ENCODE measurements at places on chromosomes 1 and 21.

DNA sequence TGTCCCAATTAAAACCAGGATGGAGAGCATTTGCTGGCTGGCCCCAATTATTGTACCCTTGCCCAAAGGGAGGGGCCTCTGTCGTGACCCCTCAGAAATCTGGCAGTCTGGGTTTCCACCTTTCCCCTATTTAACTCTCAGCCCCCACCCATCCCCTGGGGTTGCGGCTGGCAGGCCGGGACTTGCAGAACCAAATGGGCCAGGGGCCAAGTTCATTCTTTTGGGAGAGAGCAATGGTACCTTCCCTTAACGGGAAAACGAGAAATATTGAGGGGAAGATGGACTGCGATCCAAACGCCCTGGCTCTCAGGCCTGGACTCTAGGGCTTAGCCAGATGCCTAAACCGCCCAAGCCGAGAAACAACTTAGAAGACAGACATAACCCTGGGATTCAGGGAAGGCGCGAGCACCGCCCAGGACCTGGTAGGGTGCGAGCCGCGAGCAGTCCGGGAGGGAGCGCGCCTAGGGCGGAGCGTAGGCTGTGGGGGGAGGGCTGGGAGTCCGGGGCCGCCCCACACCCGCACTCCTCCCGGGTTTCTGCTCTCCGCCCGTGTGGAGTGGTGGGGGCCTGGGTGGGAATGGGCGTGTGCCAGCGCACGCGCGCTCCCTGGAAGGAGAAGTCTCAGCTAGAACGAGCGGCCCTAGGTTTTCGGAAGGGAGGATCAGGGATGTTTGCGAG is at the start of gene SLC27A3:
TSS of gene SLC27A3 (plus strand) at position 628 of the 678 bp plus-strand sequence. CDS start 91 bp downstream, outside the sequence.
- DNase-seq: peak; percentile 85

DNA sequence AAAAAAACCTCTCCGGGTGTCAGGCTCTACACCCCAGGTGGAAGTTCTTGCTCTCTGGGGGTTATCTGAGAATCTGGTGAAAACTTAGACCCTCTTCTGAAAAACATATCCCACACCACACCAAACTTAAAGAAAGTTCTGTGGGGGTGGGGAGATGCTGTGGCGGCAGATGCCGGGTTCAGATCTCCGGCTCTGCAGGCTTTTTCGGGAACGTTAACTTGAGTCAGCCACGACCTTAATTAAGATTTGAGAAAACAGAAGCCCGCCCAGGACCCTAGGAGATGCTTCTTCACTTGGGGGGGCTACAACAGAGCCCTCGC is 2.3 kb downstream of the RCC2 start:
- peak; percentile 37 for DNase-seq

DNA sequence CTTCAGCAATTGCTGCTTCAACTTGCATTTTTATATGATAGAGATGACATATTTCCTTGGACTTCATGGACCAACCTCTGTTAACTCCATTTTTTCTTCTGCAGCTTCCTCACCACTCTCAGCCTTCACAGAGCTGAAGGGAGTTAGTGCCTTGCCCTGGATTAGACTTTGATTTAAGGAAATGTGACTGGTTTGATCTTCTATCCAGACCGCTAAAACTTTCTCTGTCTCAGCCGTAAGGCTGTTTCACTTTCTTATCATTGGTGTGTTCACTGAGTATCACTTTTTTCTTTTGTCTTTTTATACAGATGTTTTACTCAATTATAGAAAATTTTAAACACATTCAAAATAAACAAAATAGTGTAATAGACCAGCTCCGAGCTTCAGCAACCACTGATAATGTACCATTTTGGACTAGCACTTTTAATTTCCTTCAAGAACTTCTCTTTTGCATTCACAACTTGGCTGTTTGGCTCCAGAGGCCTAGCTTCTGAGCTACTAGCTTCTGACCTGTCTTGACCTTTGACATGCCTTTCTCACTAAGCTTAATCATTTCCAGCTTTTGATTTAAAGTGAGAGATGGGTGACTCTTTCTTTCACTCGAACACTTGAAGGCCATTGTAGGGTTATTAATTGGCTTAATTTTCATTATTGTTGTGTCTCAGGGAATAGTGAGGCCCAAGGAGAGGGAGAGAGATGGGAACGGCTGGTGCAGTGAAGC is 9.3 kb downstream of the NEK7 start:
- no peak for DNase-seq

- DNase-seq: no peak
Observed at GRCh38 chr1:84872696-84873355, 20.2 kb downstream of the LPAR3 start.

- no peak for DNase-seq
Observed at GRCh38 chr1:66493731-66494130, 40.2 kb upstream of the SGIP1 start.

- no peak for DNase-seq
Observed at GRCh38 chr1:48619539-48619938, 147.5 kb upstream of the SPATA6 start.

DNA sequence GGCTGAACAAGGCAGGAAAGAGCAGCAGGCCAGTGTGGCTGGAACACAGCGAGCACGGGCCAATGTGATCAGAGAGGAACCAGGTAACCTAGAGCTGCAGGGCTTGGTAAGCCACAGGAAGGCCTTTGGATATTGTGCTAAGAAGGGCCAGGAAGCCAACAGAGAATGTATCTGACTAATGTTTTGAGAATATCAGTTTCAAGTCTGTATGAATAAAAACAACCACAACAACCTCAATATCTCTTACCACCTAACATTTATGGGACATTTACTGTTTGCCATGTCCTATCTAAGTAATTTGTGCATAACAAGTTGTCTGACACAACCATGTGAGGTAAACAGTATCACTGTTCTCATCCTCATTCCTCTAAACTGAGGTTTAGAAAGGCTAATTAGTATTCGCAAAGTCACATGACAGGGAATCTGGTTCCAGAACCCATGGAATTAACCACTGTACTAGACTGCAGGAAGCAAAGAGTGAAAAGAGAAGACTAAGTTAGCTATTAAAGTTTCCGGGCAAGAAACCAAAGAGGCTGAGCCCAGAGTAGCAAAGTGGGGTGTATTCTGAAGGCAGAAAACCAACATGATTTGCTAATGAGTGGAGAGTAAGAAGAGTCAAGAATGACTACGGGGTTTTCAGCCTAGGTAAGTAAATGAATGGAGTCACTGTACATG is 38.9 kb downstream of the SPRTN start:
- DNase-seq: no peak

GRCh38 chr1:59577774-59578173 is 237.0 kb upstream of the HOOK1 start:
- DNase-seq: no peak

- DNase-seq: peak; percentile 78
Observed at GRCh38 chr1:203406446-203407045, 55.6 kb upstream of the FMOD start.

DNA sequence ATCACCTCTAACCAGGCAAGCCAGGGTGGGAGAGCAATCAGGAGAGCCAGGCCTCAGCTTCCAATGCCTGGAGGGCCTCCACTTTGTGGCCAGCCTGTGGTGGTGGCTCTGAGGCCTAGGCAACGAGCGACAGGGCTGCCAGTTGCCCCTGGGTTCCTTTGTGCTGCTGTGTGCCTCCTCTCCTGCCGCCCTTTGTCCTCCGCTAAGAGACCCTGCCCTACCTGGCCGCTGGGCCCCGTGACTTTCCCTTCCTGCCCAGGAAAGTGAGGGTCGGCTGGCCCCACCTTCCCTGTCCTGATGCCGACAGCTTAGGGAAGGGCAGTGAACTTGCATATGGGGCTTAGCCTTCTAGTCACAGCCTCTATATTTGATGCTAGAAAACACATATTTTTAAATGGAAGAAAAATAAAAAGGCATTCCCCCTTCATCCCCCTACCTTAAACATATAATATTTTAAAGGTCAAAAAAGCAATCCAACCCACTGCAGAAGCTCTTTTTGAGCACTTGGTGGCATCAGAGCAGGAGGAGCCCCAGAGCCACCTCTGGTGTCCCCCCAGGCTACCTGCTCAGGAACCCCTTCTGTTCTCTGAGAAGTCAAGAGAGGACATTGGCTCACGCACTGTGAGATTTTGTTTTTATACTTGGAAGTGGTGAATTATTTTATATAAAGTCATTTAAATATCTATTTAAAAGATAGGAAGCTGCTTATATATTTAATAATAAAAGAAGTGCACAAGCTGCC is 19.8 kb downstream of the CSF1 start:
- no peak for DNase-seq

- no peak for DNase-seq
Observed at GRCh38 chr1:179340918-179341317, 24.9 kb upstream of the AXDND1 start.

DNA sequence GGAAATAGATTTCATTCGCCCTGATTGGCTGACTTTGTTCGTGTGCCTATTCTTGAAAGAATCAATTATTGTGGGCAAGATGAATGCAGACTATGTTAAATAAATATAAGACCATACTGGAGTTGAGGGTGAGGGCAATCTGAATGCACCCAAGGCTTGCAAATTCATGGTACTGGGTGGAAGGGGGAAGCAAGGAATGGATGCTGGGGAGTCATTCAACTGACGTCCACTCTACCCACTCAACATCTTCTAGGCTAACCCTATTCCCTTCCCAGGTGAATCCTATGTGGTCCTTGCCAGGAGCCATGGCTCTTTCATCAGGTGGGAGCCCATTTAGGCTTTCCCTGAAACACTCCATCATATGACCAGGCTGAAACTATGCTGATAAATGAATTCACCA is 5.7 kb upstream of the CYP4B1 start:
- DNase-seq: no peak

DNA sequence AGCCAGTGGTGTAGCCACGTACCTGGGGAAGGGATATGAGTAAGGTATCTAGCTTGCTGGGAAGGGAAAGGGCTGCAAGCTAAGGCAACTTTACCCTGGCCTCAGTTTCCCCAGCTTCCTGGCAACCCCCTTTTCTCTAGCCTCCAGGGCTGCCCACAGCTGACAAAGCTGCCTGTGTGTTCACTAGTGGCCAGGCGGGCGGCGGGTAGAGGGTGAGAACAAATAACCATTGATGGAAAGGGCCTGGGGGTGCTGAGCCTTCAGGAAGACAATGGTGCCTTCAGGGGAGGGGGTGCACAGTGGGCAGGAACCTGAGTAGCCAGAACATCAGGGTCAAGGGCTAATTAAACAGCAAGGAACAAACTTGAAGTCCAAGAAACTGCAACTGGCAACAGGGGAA is 6.1 kb downstream of the CERS2 start:
- no peak for DNase-seq

DNA sequence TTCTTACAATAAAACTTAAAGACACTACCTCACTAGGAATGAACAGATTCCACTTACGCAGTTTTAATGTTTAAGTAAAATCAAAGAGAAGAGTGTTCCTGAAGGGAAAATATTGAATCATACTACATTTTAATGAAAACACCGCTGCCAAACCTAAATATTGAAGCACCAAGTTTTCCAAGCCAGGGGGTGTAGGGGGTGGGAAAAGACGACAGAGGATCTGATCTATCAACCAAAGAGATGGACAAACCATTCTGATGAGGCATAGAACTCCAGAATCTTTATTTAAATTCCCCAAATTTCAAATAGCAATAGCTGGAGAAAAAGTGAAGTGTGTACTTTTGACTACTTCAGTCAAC is 1.2 kb downstream of the ELK4 start:
- DNase-seq: no peak

DNA sequence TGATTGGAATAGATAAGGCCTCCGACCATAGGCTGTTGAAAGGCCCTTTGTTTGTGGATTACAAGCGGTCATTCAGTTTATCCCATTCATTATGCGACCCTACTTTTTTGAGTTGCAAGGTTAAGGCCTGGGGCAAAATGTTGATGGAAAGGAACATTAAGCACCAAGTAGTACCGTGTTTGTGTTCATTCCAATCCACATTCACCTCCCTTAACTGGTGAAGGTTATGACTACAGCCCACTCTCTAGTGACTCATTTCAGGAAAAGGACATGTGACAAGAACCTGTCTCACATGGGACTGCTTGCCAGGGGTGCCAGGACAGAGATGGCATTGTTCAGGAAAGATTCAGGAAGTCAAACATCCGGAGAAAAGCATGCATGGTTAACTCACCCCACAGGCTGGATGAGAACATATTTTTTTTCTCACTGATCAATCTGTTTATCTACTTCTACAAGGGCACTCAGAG is 81.6 kb downstream of the CD58 start:
- no peak for DNase-seq

GRCh38 chr1:81876901-81877733 is 76.4 kb downstream of the ADGRL2 start:
- no peak for DNase-seq

DNA sequence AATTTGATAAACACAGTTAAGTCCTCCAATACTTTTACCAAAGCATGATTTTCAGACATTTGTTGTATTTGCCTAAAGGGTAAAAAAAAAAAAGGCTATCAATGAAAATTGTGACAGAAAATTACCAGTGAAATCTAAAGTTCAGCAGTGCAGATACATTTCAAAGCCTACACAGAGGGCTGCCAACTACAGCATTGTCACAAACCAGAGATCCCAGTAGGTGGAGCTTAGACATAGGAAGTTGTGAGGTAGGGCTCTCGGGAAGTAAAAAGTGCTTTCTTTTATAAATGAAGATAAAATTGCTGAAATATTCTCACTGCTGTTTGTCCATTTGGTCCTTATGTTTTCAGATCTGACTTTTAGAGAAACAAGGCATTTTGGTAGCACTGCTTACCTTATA is 123.0 kb downstream of the DYRK1A start:
- DNase-seq: no peak

- DNase-seq: no peak
Observed at GRCh38 chr1:34761776-34762307, 2.3 kb downstream of the GJB4 start.

DNA sequence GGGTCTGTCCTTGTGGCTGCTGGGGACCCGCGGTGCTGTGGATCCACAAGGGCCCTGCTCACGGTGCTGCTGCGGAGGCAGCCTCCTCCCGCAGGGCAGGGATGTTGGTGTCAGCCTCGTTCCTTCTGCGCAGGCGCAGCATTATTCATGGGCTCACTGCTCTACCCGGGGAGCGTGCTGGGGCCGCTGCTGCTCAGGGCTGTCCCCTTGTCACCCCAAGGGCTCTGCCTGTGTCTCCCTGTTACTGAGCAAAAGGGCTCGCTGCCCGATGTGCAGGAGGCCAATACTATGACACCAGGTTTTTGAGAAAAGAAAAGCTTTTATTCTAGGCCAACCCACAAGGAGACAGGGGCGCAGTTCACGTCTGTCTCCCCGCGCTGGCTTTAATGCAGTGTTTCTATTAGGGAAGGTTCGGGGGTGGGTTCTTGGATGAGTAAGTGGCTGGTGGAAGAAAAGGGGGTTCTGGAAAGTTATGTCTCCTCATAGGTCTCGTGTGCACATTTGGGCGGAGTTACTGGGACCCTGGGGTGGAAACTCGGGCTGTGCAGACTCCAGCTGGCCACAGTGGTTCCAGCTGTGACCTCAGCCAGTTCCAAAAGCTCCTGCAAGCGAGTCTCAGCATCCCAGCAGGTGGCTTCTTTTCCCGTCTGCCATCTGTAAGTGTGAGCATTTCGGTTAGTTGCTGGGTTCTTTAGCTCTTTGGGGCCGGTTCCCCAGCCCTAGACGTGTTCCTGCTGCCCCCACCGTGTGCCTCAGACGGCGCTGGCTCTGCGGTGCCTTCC is 40.8 kb upstream of the LRRC3 start:
- no peak for DNase-seq

- DNase-seq: no peak
Observed at GRCh38 chr1:230240446-230241086, 173.5 kb downstream of the GALNT2 start.

Data from AG20443 (cell line).